ENCODE measurements at places on chromosomes 5 and 9.
A peak's percentile ranks its signal among the peaks of the same experiment; 100 is the strongest.

DNA sequence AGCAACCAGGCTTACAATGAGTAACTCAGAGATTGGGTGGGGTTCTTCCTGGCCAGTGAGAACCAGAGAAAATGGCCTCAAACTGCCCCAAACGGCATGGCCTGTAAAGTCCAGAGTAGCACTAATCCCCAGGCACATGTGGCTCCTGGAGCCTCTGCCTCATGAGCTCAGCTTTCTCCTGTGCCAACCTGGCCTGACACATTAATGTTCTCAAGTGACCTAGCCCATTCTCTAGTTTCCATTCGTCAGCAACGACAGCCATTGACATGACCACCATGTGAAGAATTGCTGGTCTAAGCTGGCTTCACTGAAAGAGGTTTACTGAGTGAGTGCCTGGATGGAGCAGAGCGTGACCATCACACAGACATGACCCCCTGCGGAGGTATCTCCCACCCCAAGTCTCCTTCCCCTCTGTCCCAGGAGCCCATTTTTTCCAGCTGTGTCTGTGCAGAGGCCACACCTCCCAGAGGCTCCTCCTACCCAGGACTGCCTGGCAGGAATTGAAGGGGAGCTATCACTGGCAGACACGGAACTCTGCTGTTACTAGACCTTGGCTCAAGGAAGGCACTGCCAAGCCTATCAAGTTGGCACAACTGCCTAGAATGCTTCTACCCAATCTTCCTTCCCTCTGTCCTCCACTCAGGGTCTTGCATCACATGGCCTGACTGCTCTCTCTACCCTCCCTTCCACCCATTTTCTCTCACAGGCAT lies 59.0 kb upstream of the BOD1 start:
- H3K4me1 ChIP-seq, result no peaks in the 10 kb centered on the region
- no peak for DNase-seq
- no peak overlapping the region for H3K4me3 ChIP-seq
- H3K27me3 ChIP-seq, result peaks cover 5% of the 10 kb centered on the region
- peaks cover 5% of the 10 kb centered on the region for H3K36me3 ChIP-seq

GRCh38 chr9:31823365-31823764 lies 561.1 kb upstream of the ACO1 start:
- no peak overlapping the region for H3K27ac ChIP-seq
- DNase-seq, result no peak
- peaks cover 18% of the 10 kb centered on the region for H3K27me3 ChIP-seq
- peaks cover 5% of the 10 kb centered on the region for H3K4me1 ChIP-seq

DNA sequence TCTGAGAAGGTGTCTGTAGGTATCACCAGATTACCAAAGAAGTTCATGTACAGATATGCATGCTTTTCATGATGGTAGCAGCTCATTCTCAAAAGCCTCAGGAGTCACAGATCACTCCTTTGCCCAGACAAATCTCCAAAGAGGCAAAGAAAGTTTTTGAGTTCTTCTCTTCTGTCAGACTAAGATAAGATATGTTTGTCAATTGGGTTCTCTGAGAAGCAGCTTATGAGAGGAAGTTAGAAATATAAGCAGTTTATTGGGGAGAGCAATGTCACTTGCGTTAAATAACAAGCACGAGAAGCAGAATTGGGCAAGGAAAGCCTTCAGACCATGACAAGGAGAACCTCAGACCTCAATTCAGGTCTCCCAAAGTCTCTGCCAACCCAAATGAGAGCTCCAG lies 219.2 kb upstream of the KLF4 start:
- no peak overlapping the region for H3K4me3 ChIP-seq
- peaks cover 2% of the 10 kb centered on the region for H3K36me3 ChIP-seq
- H3K4me1 ChIP-seq, result no peaks in the 10 kb centered on the region
- DNase-seq, result no peak
- H3K27me3 ChIP-seq, result no peaks in the 10 kb centered on the region

- H3K4me3 ChIP-seq, result no peak overlapping the region
- H3K36me3 ChIP-seq, result peaks cover 30% of the 10 kb centered on the region
- H3K27ac ChIP-seq, result no peak overlapping the region
- H3K4me1 ChIP-seq, result peaks cover 17% of the 10 kb centered on the region
- no peak for DNase-seq
Observed at GRCh38 chr5:75532190-75532589, 20.5 kb downstream of the POLK start.

DNA sequence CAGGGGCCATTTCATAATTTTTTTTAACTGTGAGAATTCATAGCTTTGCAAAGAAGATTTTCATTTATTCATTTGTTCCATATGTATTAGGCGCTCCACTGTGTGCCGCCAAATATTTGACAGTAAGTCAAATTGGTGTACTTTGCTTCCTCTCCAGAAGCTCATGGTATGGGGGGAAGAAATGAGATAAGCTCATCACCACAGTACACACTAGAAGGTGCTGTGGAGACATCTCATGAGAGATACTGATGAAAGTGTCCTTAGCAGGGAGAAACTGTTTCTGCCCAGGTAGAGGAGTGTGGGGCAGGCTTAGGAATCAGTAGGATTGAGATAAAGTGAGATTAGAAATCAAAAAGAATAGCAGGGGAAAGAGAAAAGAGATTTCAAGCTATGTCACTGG lies 136.2 kb downstream of the CDH6 start:
- H3K27me3 ChIP-seq, result no peaks in the 10 kb centered on the region
- H3K4me1 ChIP-seq, result no peaks in the 10 kb centered on the region
- H3K36me3 ChIP-seq, result no peaks in the 10 kb centered on the region
- H3K4me3 ChIP-seq, result no peak overlapping the region
- H3K27ac ChIP-seq, result no peak overlapping the region

GRCh38 chr9:99808454-99808853 lies 13.2 kb upstream of the NR4A3 start:
- DNase-seq, result no peak
- H3K27ac ChIP-seq, result no peak overlapping the region
- H3K4me3 ChIP-seq, result no peak overlapping the region
- H3K27me3 ChIP-seq, result peaks cover 14% of the 10 kb centered on the region
- peaks cover 59% of the 10 kb centered on the region for H3K4me1 ChIP-seq

DNA sequence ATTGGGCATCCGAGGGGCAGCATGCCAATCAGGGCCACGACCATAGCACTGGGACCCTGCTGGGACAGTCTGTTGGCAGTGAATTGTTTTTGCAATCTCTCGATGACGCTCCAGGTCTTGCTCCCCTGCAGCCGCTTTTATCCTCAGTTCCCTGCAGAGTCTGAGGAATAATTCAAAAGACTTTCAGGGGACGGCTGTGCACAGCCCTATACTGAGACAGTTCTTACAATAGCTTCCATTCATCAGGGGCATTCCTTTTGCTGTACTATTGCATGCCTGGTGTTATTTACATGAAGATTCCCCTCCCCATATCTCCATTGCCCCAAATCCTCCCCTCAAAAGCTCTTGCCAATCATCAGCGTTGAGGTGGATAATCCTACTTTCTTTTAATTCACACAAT lies 163.3 kb upstream of the WWC1 start:
- no peak overlapping the region for H3K4me3 ChIP-seq
- H3K27me3 ChIP-seq, result no peaks in the 10 kb centered on the region
- H3K36me3 ChIP-seq, result no peaks in the 10 kb centered on the region
- H3K4me1 ChIP-seq, result peaks cover 13% of the 10 kb centered on the region
- no peak overlapping the region for H3K27ac ChIP-seq

DNA sequence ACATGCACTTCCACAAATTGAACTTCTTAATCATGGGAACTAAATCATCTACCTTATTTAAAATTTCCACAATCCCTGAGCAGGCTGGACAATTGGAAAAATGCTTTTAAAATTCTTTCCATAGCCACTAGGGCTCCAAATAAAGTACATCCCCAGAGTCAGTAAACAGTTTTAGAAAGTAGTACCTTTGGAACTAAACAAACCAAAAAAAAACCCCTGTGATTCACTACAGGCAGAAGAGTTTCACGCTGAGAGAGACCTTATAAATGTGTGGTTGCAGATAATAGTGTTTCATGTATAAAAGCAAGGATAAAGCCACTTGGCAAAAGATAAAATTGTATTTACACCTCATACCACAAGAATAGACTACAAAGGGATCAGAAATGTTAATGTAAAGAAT lies 11.8 kb upstream of the HMGCR start:
- no peak for DNase-seq
- peaks cover 5% of the 10 kb centered on the region for H3K27me3 ChIP-seq
- peak overlapping the region; percentile 56 for H3K27ac ChIP-seq
- peaks cover 45% of the 10 kb centered on the region for H3K4me1 ChIP-seq
- peak overlapping the region; percentile 71 for H3K4me3 ChIP-seq

DNA sequence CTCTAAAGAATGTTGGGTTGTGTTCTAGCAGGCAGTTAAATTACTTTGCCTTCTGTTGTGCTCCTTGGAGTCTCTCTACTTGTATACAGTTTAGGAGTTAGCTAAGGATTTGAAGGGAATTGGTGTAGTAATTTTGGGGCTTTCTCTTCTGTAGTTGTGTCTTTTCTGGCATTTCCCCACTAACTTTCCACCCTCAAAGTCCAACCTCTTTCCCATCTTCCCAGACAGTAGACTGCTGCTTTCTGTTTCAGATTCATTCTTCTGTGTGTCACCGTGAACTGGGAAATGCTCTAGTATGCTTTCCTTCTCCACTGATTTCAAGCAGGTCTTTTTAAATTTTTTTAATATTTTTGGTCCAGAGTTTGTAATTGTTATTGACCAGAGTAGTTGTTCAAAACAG lies 4.5 kb upstream of the ANGPTL2 start:
- no peaks in the 10 kb centered on the region for H3K36me3 ChIP-seq
- H3K4me1 ChIP-seq, result no peaks in the 10 kb centered on the region
- H3K4me3 ChIP-seq, result no peak overlapping the region
- peaks cover 55% of the 10 kb centered on the region for H3K27me3 ChIP-seq
- H3K27ac ChIP-seq, result no peak overlapping the region

DNA sequence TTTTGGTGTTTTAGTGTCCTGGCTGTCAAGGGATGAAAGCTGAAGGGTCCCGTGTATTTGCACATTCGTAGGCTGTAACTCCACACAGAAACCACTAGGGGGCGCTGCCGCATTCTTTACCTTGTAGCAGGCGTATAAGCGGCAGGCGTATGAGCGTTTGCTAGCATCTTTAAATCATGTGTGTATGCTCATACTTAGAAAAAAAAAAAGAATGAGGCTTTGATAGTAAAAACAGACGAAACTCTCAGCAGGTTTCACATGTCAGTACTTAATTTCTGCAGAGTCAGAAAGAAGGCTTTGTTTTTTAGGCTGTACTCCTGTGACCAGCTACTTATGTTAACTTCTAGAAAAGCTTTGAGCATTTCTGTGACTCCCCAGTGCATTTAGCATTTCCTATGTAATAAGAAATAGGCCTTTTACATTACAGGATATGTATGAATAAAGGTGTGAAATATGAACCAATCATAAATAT lies 218.8 kb upstream of the ADAMTSL1 start:
- H3K4me1 ChIP-seq, result no peaks in the 10 kb centered on the region
- H3K36me3 ChIP-seq, result no peaks in the 10 kb centered on the region
- peak; percentile 77 for DNase-seq
- no peak overlapping the region for H3K27ac ChIP-seq

DNA sequence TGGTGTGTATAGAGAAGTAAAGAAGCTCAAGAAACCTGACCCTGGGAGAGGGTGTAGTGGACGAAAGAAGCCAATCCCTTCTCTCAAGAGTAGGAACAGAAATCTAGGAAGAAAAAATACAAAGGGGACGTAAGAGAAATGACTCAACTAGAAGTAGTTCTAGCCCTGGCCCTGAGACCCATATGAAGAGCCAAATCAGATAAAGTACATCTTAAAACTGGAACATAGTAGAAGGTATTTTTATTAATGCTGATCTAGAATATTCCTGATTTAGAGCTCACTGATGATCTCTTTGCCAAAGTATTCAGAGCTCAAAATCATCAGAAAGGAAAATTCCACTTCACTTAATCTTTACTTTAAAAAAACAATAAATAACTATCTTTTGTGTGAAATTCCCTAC lies 184.8 kb downstream of the MLLT3 start:
- H3K4me1 ChIP-seq, result peaks cover 43% of the 10 kb centered on the region
- no peak overlapping the region for H3K27ac ChIP-seq
- no peak for DNase-seq
- H3K27me3 ChIP-seq, result no peaks in the 10 kb centered on the region

DNA sequence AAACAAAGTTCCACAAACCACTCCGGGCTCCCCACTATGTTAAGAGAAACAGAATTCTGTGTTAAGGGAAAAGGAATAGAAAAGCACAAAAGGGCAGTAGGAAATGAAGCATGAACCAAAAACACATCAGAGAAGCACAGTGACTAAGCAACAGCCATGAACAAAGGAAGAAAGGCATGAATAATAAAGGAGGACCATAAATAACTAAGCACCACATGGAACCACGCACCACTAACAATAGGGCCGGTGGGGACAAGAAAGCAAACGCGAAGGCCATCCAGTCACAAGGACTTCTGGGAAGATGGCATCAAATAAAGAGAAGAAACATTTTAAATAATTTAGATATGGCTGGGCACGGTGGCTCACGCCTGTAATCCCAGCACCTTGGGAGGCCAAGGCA lies 18.0 kb downstream of the PRUNE2 start:
- no peaks in the 10 kb centered on the region for H3K27me3 ChIP-seq
- H3K36me3 ChIP-seq, result no peaks in the 10 kb centered on the region
- no peak for DNase-seq
- no peak overlapping the region for H3K4me3 ChIP-seq
- no peaks in the 10 kb centered on the region for H3K4me1 ChIP-seq
- no peak overlapping the region for H3K27ac ChIP-seq

GRCh38 chr9:135514342-135515082 lies 6.7 kb upstream of the LCN1 start:
- DNase-seq, result no peak
- peaks cover 25% of the 10 kb centered on the region for H3K27me3 ChIP-seq
- H3K27ac ChIP-seq, result no peak overlapping the region
- no peak overlapping the region for H3K4me3 ChIP-seq
- peaks cover 20% of the 10 kb centered on the region for H3K4me1 ChIP-seq
- H3K36me3 ChIP-seq, result peaks cover under 1% of the 10 kb centered on the region

GRCh38 chr9:77927265-77927664 lies 104.3 kb downstream of the GNAQ start:
- DNase-seq, result no peak
- H3K36me3 ChIP-seq, result no peaks in the 10 kb centered on the region
- peak overlapping the region; percentile 36 for H3K27ac ChIP-seq
- H3K27me3 ChIP-seq, result no peaks in the 10 kb centered on the region
- peaks cover 17% of the 10 kb centered on the region for H3K4me1 ChIP-seq

DNA sequence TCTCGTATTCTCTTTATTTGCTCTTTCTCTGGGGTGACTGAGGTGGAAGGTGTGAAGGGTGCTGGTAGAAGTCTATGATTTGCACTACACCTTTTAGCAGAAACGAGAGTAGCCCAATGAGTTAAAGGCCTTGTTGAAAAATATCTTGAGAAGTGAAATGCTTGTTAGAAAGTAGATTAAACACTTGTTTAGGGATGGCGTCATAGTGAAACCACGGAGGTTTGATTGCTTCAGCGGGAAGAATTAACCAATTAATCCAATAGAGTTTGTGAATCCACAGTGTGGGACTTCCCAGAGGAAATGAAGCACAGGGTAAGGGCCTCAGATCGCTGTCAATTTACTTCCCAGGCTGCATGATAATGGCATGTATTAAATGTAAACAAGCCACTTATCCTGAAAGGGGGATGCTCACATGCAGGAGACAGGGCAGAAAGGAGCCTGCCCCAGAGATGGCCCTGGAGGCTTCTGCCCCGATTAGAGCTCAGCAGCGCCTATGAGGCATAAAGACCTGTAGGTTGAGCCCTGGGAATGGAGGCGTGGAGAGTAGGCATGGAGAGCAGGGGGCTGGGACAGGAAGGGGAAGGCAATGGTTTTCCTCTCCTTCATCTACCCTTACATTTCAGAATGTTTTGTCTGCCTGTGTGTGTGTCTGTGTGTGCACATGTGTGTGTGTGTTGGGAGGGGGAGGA lies 1.5 kb downstream of the FAM170A start:
- H3K36me3 ChIP-seq, result no peaks in the 10 kb centered on the region
- H3K4me3 ChIP-seq, result no peak overlapping the region
- no peak for DNase-seq
- no peaks in the 10 kb centered on the region for H3K4me1 ChIP-seq

GRCh38 chr5:141848744-141849414 lies 29.3 kb downstream of the PCDH1 start:
- peaks cover 23% of the 10 kb centered on the region for H3K4me1 ChIP-seq
- peaks cover 6% of the 10 kb centered on the region for H3K27me3 ChIP-seq
- H3K4me3 ChIP-seq, result peak overlapping the region; percentile 87
- H3K27ac ChIP-seq, result peak overlapping the region; percentile 74
- DNase-seq, result peak; percentile 46
